ENCODE measurements at places on chromosomes 3 and 15. TPM values are rescaled to one million over a fixed set of nuclear protein-coding genes. Genes with fewer than 3 reads are reported as not detected.

DNA sequence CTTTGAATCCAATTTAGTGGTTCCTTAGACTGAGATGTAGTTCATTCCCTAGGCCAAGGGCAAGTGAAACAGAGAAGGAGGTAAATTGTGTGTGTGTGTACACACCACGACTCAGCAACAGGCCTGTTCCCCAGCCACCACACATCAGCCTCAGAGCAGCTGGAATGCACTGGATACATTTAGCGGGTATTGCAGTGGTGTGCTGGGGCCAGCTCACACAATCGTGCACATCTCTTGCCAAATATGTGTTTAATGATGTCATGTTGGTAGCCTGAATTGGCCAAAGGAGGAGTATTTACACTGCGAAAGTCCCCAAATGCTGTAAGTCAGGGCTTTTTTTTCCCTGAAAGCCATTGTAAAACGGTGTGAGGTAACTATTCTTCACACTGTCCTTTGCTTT, 82.3 kb downstream of the RBPMS2 start:
- DNase-seq: no peak

DNA sequence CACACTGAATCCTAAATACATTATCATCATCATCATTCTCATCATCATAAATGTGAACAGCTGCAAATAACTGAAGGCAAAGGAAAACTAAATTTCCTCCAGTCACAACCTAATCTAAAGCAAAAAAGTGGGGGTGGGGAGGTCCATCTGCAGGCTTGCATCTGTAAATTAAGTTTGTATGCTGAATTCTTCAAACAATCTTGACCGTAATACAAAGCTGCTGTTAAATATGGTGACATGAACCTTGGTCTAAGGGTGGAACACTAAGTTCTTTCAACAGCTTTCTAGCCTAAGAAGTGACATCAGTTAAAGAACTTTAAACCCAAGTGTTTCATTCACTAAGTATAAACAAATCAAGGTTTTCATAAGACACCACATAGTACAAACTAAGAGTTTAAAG, 4.3 kb downstream of the LRRFIP2 start:
- no peak for DNase-seq

GOLGA8S gene
- not detected for total RNA-seq

ADGRG7 gene
- total RNA-seq: not detected

TERC gene
- total RNA-seq: 16.0 TPM

All from activated naive CD4-positive, alpha-beta T cell treated with anti-CD3 and anti-CD28 coated beads for 36 hours (primary cell).